ENCODE measurements at places on chromosomes 13 and 19.

DNA sequence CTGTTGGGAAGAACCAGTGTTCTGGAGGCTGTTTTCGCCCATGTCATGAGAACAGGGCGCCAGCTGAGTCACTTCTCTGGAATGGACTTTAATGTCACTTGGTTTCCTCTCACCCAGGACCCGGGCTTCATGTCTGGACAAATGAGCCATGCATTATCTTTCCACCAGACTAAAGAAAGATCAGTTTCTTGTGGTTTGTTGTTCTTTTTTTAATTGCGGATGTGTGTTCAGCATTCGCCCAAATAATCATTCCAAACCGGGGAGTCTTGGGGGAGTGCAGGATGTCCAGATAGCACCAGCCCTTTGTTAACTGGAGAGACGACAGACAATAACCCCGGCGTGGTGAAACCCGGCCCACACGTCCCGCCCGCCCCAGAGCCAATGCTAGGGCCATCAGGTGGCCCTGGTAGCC lies 102.5 kb downstream of the COL4A2 start:
- DNase-seq = no peak

- DNase-seq = no peak
These were observed 84.0 kb downstream of the GPC5 start for GRCh38 chr13:91482427-91482826.

- peak; percentile 20 for DNase-seq
These were observed 533 bp downstream of the ZNF544 start for GRCh38 chr19:58229255-58229639.

DNA sequence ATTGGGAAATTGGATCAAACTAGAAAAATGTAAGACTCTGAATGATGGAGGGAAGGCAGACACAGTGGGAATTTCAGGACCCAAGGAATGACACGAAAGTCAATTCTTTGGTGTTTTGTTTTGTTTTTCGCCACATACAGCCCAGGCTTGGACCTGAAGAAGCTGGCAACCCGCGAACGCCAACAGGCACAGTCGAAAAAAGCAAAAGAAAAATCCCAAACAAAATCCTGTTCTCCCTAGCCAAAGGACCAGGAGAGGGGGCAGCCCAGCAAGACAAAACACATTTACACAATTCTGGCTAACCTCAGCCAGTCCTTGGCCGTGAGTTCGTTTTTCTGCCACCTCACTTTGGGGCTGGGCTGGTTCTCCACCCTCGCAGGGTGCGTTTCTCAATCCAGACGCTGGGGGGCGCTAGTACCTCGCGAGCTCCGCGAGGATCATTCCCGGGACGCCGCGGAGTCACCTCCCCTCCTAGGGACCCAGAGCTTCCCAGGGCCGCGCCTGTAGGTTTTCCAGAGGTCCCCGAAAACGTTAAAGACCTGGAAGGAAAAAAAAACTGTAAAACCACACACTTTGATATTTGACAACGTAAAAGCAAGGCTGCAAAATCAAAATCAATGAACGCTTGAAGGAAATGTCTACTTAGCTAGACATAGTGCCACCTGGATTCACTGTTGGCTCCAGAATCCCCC lies 34.9 kb upstream of the TPM4 start:
- peak; percentile 76 for DNase-seq

GRCh38 chr13:24861617-24862362 lies 97.8 kb downstream of the RNF17 start:
- DNase-seq = no peak

DNA sequence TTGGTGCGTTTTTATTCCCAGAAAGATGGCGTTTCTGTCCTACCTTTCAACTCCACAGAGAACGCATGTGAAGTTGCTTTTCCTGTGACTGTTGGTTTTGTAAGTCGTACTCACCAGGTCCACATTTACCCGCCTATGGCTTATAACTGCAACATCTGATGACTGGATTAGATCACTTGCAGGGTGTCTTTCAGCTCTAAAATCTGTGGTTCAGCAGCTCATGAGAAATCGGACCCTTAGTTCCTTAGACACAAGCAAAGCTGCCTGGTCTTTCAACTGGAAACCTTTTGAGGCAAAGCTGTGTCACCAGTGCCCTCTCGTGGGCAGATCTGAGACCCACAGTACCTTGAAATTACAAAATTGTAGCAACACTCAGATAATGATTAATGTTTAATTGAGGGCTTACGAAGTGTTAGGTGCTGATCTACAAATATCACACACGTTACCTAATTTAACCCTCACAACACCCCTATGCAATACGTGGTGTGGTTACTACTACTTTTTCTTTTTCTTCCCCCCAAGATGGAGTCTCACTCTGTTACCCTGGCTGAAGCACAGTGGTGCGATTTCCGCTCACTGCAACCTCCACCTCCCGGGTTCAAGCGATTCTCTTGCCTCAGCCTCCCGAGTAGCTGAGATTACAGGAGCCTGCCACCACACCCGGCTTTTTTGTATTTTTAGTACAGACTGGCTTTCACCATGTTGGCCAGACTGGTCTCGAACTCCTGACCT lies 65.4 kb downstream of the RUBCNL start:
- peak; percentile 75 for DNase-seq

DNA sequence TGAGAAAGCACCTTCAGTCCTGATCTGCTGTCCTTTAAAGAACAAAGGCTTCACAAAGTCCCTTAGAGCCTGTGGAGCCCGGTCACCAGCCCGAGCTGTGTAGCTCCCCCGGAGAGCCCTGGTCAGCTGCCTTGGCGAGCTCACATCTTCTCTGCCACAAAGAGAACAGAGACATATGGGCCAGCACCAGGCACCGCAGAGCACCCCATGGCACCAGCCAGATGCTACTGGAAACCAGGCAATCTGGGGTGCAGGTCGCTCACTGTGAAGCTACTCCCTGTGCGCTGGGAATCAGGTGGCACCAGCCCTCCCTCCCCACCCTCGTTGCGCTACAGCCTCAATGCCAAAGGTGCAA lies 44.3 kb upstream of the F7 start:
- DNase-seq = no peak

DNA sequence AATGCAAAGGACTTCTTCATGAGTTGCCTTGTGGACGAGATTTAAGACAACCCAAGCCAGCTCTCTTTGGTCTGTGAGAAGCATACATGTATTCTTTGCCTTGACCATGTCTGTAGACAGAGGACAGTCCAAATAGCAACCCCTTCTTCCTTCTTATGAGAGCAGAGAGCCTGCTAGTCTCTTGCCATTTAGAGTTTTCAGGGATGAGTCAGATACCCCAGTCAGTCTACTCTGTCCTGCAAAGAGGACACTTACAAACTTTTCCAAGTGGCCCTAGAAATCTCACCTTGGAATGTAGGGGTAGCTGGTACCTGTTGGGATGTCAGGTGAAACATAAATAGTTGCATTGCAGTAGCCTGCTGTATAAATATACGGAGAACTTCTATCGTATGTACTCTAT lies 36.7 kb downstream of the DNAJC3 start:
- no peak for DNase-seq

GRCh38 chr13:70812481-70812880 lies 704.2 kb upstream of the KLHL1 start:
- DNase-seq = no peak

DNA sequence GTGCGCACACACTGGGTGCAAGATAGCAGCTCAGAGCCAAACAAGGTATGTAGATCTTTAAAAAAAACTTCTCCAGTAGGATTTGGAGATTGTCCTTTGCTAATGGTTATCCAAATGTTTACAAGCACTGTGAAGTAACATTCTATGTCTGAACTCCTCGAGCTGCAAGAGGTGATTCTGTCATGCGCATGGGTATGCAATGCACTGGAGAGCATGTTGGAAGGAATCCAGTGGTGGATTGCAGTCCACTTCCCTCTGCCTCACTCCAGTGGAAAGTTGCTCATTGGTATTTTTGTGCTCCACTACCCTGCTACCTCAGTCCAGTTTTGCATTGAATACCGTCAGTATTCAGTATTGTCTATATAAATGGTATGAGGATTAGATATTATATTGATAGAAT lies 132.1 kb downstream of the ATP8A2 start:
- no peak for DNase-seq

DNA sequence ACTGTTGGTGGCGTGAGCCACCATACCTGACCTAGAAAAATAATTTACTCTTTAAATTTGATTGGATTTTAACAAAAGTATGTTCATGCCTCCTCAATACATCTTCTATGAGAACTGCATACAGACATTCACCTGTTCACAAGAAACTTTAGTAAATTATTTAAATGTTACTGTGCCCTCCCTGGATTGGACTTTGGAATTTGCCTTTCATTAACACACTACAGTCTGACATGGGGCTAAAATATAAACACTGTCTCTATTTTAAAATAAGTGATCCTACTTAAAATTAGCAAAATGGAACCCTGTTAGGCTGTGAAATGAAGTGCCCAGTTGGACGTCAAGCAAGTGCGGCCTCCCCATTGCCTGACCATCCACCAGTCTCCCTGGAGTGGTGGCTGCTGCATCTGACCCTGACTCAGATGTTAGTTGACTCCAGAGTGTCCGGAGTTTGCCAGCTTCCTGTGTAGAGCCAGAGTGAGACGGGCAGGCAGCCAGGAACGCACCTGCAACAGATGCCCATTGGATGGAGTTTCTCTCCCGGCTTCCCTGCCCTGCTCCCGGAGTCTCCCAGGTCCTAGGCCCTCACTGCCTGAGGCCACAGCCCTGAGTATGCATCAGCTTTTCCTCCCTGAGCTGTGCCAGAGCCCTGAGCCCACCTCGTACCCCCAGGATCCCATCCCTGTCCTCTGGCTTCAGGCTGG lies 45.9 kb upstream of the ATP11A start:
- DNase-seq = no peak

DNA sequence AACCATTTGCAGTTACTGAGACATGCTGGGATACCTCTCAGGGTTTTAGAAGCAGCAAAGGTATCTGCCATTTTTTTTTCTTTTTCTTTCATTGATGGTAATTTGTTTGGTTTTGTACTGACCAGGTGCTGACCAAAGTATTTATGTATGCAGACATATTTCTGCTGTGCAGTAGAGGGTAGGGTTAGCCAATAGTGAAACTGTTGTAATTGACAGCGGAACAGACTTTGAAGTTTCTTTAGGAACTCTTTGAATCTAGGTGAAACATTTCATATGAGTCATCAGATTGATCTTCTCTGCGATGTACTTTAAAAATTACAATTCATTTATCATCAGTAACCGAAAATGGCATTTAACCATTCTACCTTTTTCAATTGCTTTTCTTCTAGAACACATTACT lies 63.0 kb downstream of the ITGBL1 start:
- DNase-seq = peak; percentile 5

DNA sequence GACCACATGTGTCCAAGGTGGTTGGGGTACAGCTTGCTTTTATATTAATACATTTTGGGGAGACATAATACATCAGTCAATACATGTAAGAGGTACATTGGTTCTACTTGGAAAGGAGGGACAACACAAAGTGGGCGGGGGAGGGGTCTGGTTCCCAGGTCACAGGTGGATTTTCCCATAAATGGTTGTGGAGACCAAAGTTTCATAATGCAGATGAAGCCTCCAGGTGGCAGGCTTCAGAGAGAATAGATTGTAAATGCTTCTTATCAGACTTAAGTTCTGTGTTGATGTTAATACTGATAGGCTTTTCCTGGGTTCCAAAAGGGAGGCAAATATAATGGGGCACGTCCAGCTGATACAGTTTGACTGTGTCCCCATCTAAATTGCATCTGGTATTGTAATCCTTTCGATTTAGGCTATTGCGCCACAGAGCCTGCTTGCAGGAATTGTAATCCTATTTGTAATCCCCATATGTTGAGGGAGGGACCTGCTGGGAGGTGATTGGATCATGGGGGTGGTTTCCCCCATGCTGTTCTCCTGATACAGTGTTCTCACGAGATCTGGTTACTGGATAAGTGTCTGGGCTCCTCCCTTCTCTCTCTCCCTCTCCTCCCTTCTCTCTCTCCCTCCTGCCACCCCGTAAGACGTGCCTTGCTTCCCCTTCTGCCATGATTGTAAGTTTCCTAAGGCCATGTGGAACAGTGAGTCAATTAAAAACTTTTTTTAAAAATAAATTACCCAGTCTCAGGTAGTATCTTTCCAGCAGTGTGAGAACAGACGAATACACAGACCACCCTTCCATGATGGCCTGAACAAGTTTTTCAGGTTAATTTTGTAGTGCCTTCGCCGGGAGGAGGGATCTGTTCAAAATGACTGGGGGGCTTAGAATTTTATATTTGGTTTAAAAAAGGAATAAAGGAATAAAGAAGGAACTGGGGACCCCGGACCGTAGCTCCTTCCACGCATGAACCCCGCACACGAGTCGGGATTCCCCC lies 44.9 kb downstream of the ZNF823 start:
- DNase-seq = no peak

DNA sequence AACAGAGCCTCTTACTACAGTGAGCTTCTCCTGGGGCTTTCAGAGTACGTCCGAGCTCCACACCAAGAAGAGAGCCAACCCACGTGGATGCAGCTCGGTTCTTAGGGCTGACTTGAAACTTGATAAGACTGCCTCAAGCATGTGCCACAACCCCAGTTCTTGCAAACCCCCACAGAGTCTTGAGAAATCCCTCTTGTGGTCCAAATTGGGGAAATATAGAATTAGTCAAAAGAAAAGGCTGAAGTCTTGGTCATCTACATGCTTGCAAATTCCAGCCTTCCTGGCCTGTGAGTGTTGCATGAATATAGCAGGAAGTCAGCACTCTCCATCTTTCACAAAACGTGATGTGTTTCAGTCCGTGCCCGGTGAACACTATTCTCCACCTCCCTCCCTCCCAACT lies 95.2 kb downstream of the GGACT start:
- no peak for DNase-seq

- no peak for DNase-seq
These were observed 14.2 kb downstream of the SIGLEC5 start for GRCh38 chr19:51615991-51616390.

DNA sequence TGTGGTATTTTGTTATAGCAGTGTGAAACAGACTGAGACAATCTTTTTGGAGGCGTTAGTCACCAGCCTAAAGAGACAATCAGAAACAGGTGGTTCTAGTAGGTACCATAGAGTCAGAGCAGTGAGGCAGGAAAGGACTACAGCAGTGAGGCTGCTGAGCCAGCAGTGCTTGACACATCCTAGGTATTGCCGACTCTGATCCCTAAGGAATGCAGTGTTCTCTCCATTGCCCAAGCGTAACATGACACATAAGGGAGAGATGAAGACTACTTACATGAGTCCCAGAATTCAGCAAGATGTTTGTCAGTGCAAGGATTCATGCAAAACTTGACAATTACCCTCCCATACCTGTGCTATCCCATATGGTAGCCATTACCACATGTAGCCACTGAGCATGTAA lies 62.4 kb upstream of the XPO4 start:
- DNase-seq = no peak

Measured in CD4-positive, alpha-beta T cell treated with Interleukin-12 subunit alpha and Interleukin-12 subunit beta, for 1 hour (primary cell).